ENCODE measurements at places on chromosomes 4 and X. TPM values are rescaled to one million over a fixed set of nuclear protein-coding genes. Genes with fewer than 3 reads are reported as not detected.

GPAT3 gene
- total RNA-seq: 29.3 TPM

XG gene
- 0.69 TPM for total RNA-seq

TECRL gene
- not detected for total RNA-seq

CLDN34 gene
- total RNA-seq: not detected

SYN1 gene
- total RNA-seq: not detected

XKRX gene
- under 0.01 TPM for total RNA-seq

HMGB3 gene
- 9.6 TPM for total RNA-seq

RTL9 gene
- 0.15 TPM for total RNA-seq

FHDC1 gene
- 11.6 TPM for total RNA-seq

HERC5 gene
- total RNA-seq: 83.9 TPM

SCML1 gene
- 18.5 TPM for total RNA-seq

KIT gene
- 50.6 TPM for total RNA-seq

RXFP1 gene
- not detected for total RNA-seq

HTRA3 gene
- total RNA-seq: 0.67 TPM

CCNB3 gene
- 1.8 TPM for total RNA-seq

RENBP gene
- total RNA-seq: 61.3 TPM

C1QTNF7 gene
- not detected for total RNA-seq

Data from melanocyte of skin (primary cell).